T-helper 1 cell (primary cell): ENCODE measurements at places on chromosomes 3 and 15.

DNA sequence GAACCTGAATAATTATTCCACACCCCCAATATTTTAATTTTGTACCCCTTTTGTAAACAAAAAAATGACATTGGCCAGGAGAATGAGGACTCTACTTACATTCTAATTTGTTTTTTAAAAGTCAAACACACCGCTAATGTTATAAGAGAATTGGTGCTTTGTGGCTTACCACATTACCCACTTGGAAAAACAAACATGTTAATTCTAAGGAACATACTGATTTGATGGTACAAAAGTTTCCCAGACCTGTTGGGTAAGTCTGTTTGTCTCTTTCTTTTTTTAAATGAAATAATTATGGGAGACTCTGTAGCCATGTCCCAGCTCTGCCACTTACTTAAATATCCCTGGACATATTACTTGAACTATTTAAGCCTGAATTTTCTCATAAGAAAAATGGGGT is 352.5 kb upstream of the C2CD4B start:
- DNase-seq = no peak

DNA sequence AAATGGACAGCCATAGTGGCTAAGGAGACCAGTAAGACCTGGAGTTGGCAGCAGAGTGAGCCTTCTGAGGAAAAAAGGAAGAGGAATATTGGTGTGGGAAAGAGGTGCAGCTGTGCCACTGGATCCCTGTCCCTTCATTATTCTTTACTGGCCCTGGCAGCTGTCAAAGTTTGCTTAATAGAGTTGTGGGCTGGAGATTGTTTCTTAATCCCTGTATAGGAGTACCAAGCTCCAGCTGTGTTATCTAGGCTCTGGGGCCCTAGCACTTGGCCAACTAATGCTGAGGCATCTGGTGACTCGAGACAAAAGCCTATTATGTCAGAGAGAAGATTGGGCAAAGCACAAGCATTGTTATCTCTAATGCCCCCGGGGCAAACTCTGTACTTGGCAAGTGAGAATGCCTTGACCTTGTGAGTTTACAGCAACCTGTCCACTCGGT is 61.4 kb downstream of the ZNF609 start:
- DNase-seq = no peak

- DNase-seq = peak; percentile 30
Measured at GRCh38 chr3:190811775-190812480, 50.6 kb downstream of the GMNC start.

- DNase-seq = no peak
Measured at GRCh38 chr15:48112242-48112641, 8.5 kb upstream of the SLC24A5 start.

- no peak for DNase-seq
Measured at GRCh38 chr3:123423806-123424205, 25.1 kb downstream of the ADCY5 start.

- DNase-seq = no peak
Measured at GRCh38 chr15:22839046-22839695, 705 bp downstream of the NIPA2 start.

DNA sequence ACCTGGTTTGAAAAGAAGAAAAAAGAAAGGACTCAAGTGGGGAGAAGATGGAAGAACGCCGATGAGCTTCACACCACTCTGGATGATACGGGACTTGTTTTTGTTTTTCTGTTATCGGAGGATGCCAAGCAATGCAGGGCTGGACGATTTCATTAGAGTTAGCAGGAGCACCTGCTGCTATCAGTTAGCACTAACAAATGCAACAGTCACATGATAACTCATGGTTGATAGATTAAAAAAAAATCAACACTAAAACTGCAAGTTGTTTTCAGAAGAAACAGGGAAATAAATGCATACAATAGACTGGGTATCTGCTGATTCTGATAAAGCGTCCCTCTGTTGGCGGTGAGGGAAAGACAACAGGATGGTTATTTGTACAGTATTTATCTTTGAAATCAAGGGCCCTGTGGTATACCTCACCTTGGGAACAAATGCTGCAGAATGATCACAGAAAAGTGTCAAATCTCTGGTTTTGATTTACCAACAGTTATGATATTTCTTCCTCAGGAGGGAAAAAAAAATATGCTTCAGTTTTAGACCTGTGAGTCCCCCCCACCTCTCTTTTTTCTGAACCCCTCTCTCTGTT is 575.1 kb downstream of the FOXP1 start:
- DNase-seq = no peak

GRCh38 chr3:14156843-14157561 is 21.4 kb downstream of the XPC start:
- DNase-seq = no peak

GRCh38 chr3:35971686-35972085 is 332.4 kb downstream of the ARPP21 start:
- DNase-seq = no peak

DNA sequence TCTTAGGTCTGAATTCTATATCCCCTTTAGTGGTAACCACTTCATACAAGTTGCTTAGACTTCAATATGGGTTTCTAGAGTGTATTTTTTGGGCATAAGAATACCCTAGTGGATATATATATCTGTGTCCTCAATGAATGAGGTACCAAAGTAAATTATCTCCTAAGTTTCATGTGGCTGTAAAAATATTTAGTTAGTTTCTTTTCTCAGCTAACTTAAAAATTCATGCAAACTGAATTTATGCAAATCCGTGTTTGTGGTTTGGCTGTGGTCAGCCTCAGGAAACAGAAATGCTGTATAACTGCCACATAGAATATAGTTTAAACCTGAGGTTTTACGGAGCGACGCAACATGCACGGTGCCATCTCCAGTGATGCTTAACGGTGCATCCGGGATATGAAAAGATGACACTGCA is 80.3 kb downstream of the PEX5L start:
- peak; percentile 85 for DNase-seq

DNA sequence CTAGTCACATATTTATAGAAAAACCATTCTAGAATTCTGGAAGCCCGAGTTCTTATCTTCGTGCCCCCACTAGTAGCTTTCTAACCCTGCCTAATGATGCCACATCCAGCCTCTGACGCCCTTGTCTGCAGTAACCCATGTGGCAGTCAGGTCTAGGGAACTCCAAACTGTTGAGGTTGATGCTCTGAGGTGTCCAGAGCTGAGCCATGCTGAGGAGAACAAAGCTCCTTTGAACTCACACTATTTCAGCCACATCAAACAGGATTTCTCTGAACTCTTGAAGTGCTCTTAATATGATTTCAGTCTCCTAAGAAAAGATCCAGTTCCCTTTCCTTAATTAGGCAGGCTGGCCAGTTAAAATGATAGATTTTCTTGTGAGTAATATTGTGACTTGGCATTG is 150.5 kb upstream of the ST8SIA2 start:
- no peak for DNase-seq
